Upper lobe of left lung (tissue), 6 donors: ENCODE measurements at places on chromosomes 6 and 20. TPM values are rescaled to one million over a fixed set of nuclear protein-coding genes. Genes with fewer than 3 reads are reported as not detected.
A peak's percentile ranks its signal among the peaks of the same experiment; 100 is the strongest.

GRCh38 chr6:36912586-36912985 lies 26.8 kb downstream of the C6orf89 start:
- H3K4me1 ChIP-seq: peaks cover 14% of the 10 kb centered on the region
- no peak for DNase-seq
- H3K27ac ChIP-seq: no peak overlapping the region
- H3K27me3 ChIP-seq: no peaks in the 10 kb centered on the region

GRCh38 chr20:20699144-20699543 lies 13.3 kb downstream of the RALGAPA2 start:
- DNase-seq: no peak
- H3K4me1 ChIP-seq: peaks cover 42% of the 10 kb centered on the region
- no peak overlapping the region for H3K4me3 ChIP-seq
- H3K27me3 ChIP-seq: no peaks in the 10 kb centered on the region

- H3K4me1 ChIP-seq: no peaks in the 10 kb centered on the region
- no peaks in the 10 kb centered on the region for H3K27me3 ChIP-seq
- DNase-seq: no peak
- H3K27ac ChIP-seq: no peak overlapping the region
- no peaks in the 10 kb centered on the region for H3K36me3 ChIP-seq
- no peak overlapping the region for H3K4me3 ChIP-seq
Measured at GRCh38 chr6:163243083-163243482, 171.4 kb upstream of the QKI start.

DNA sequence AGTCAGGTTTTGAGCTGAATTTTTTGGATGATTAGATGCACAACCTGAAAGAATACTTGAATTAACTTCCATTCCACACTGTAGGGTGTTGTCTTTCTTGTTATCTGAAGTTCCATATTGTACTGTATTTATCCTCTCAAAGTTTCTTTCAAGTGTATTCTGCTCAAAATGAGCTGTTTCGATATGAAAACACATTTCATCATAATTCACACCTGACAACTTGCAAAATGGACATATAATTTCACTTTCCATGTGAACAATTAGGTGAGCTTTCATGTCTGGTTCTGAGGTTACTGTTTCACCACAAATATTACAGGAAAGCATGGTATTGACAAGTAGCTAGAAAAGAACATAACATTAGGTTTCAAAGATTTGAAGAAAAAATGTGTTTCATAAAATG lies 1.7 kb downstream of the ZUP1 start:
- no peaks in the 10 kb centered on the region for H3K36me3 ChIP-seq
- no peak for DNase-seq
- no peak overlapping the region for H3K4me3 ChIP-seq

DNA sequence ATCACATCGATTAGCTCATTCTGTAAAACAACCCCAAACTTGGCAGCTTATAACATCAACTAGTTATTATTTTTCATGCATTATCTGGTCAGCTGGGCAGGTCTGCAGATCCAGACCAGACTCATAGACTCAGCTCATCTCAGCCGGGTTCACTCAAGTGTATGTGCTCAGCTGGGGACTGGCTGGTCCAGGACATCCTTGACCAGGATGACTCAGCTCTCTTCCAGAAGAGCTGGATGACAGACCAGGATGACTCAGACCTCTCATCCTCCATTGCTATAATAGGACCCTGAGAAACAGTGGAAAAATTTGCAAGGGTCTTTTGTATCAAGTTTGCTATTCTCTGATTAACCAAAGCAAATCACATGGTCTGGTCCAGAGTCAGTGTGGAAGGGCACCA lies 312.5 kb upstream of the PLCB4 start:
- no peak overlapping the region for H3K4me3 ChIP-seq
- no peak overlapping the region for H3K27ac ChIP-seq
- H3K4me1 ChIP-seq: no peaks in the 10 kb centered on the region
- H3K36me3 ChIP-seq: no peaks in the 10 kb centered on the region
- DNase-seq: no peak
- H3K27me3 ChIP-seq: no peaks in the 10 kb centered on the region

DNA sequence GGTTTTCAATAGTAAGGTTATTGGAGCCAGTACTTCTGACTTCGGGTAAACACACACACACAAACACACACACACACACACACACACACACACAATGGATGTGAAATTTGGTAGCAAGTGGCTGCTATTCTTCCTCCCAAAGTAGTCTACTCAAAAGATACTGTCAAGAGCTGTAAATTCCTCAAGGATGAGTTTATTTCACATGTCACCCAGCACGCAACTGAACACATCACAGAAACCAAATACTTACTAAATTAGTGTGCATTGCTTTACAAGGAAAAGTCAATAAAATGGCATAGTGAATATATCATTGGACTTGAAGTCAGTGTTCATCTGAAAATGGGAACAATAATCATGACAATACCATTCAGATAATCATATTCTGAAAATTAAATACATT lies 32.9 kb downstream of the MMUT start:
- no peaks in the 10 kb centered on the region for H3K4me1 ChIP-seq
- H3K4me3 ChIP-seq: no peak overlapping the region
- H3K36me3 ChIP-seq: peaks cover 24% of the 10 kb centered on the region

FABP7 gene
- total RNA-seq: not detected

DNA sequence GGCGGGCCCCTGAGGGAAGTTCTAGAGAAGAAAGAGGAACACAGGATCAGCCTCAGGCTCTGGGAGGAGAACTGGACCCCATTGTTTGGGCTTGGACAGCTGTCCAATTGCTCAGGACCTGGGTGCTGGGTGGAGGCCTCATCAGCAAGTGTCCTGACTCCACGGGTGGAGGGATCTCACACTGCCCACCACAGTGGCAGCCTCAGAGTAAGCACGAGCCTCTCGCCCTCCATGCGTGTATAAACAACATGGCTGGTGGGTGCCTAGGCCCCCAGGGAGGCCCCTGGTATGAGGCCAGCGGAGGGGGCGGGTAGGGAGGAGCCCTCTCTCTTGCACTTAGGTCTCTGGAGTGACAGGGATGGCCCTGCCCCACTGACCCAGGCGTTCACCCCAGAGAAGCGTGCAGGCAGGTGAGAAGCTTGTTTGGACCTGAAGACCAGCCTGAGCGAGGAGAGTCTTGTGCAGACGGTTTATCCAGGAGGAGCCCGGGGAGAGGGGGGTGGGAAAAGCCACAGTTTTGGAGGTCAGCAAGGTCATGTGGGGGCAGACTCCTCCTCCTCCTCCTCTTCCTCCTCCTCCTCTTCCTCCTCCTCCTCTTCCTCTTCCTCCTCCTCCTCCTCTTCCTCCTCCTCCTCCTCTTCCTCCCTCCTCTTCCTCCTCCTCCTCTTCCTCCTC lies 41.9 kb upstream of the BHLHE23 start:
- H3K36me3 ChIP-seq: no peaks in the 10 kb centered on the region
- no peak overlapping the region for H3K4me3 ChIP-seq
- no peaks in the 10 kb centered on the region for H3K4me1 ChIP-seq
- H3K27ac ChIP-seq: no peak overlapping the region

DNA sequence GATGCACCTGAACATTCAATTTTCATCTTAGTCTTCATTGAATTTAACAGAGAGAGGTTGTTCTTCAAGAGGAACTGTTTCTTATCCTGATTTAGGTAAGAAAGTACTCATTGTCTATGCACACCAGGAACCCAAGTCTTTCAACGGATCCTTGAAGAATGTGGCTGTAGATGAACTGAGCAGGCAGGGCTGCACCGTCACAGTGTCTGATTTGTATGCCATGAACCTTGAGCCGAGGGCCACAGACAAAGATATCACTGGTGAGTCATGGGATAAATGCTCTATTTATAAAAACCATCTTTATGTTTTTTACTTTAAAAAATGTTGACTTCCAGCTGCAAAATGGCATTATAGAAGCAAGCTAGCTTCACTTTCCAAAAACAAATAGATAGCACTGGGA lies 10.2 kb downstream of the NQO2 start:
- no peak overlapping the region for H3K27ac ChIP-seq
- no peak for DNase-seq
- no peaks in the 10 kb centered on the region for H3K27me3 ChIP-seq
- peaks cover 8% of the 10 kb centered on the region for H3K36me3 ChIP-seq
- H3K4me3 ChIP-seq: no peak overlapping the region

DNA sequence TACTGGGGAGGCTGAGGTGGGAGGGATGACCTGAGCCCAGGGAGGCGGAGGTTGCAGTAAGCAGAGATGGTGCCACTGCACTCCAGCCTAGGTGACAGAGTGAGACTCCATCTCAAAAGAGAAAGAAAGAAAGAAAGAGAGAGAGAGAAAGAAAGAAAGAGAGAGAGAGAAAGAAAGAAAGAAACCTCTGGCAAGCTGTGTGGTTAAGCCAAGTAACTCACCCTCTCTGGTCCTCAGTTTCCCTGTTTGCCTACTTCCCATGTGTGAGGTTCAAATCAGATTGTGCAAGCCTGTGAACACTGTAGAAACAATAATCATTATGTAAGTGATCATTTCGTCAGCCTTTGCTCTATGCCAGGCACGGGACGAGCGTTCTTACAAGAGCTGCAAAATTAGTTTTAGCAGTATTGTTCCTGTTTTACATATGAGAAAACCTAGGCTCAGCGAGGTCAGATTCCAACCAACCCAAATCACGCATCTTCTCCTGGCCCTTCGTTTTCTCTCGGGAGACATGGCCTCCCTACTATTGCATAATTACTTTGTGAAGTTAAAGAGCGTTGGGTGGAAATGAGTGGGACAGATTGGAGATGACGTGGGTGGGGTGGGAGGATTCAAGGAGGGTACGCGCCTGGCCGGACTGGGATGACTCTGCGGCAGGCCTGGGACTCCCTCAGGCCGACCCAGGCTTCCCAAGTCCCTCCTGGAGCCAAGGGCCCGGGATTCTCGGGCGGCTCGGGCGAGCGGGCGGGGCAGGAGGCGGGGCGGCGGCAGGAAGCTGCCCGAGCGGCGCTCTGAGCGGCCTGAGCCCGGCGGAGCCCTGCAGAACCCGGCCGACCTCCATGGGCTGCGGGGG lies at the start of gene SNX21:
TSS of gene SNX21 (plus strand) at position 770 of the 853 bp plus-strand sequence. CDS start 121 bp downstream, outside the sequence.
- H3K27me3 ChIP-seq: no peaks in the 10 kb centered on the region
- peaks cover 32% of the 10 kb centered on the region for H3K4me1 ChIP-seq
- peak; percentile 96 for DNase-seq
- peak within 1 kb of the TSS; percentile 86 for H3K27ac ChIP-seq

DNA sequence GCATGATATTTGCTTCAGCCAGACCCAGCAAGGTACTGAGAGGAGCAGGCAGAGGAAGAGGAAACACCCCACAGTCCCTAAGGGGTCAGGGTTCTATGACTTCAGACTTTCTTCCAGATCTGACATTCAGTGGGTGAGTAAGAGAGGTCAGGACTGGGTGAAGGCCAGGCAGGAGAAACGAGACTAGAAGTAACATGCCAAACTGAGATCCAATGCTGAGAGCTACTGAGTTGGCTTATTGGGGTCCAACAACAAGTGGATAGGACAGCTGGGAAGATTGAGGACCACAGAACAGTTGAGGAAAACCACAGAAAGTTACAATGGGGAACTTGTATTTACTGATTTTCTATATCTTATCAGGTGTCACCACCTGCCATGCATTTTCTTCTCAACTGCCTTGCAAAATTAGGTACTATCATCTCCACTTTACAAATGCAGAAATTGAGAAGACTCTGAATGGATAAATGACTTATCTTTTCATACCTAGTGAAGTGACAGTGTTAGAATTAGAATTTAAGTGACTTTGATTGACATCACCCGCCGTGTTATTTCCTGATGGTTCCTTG lies 43.8 kb upstream of the HIVEP1 start:
- H3K27ac ChIP-seq: no peak overlapping the region
- H3K36me3 ChIP-seq: no peaks in the 10 kb centered on the region
- H3K27me3 ChIP-seq: no peaks in the 10 kb centered on the region
- no peak for DNase-seq

DNA sequence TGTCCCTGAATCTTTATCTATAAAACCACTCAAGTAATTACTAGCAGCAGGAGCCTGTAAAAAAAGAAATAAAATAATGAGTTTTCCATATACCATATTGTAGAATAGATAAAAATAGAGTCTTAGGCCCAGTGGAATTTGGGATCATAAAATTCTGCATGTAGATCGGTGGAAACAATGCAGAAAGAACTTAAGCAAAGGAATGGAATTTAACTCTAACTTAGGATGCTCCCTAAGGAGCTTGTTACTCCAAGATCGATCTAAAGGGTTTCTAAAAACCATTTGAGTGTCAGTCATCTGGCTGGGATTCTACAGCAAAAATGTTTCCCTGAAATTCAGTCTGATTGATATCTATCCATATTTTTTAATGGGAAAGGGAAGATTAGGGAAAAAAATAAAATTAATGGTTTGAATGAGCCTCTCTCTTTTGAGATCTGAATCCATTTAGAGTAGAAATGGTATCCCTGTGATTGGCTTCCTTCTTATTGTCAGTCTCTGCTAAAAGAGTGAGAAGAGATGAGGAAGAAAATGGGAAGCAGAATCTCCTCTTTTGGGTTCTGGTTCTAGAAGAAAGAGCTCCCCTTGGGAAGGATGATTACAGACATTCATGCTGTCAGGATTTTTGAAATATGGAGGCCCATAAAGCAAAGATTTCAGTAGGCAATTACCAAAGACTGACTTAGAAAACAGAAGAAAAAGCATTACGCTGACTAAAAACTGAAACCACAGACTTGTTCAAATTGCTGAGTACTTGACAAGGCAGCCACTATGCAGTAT lies 564.3 kb upstream of the MARCKS start:
- no peaks in the 10 kb centered on the region for H3K4me1 ChIP-seq
- H3K27ac ChIP-seq: no peak overlapping the region
- no peak for DNase-seq
- H3K4me3 ChIP-seq: no peak overlapping the region
- no peaks in the 10 kb centered on the region for H3K36me3 ChIP-seq

DNA sequence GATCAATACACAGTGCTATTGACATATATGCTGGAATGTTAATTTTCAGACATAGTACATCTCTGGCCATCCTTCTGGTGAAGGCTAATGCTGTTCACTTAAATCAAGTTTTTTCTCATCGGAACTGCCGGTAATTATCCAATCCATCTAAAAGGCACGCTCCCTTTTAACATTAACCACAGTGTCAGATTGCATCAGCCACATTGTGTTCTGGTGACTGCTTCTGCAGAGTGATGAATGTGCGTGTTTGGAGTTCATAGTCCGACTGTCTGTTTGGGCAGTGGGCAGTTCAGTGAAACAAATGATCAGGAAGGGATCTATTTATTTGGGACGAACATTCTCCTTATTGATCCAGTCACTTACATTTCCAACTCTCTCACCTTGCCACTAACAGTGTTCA lies 49.5 kb downstream of the SOBP start:
- H3K27ac ChIP-seq: no peak overlapping the region
- no peak for DNase-seq
- peaks cover 14% of the 10 kb centered on the region for H3K4me1 ChIP-seq
- H3K27me3 ChIP-seq: no peaks in the 10 kb centered on the region

- H3K4me1 ChIP-seq: peaks cover 14% of the 10 kb centered on the region
- no peak overlapping the region for H3K4me3 ChIP-seq
- no peaks in the 10 kb centered on the region for H3K36me3 ChIP-seq
- peaks cover 23% of the 10 kb centered on the region for H3K27me3 ChIP-seq
Measured at GRCh38 chr20:3661060-3661813, 2.0 kb downstream of the GFRA4 start.

GRCh38 chr6:169536446-169537170 lies 165.2 kb downstream of the WDR27 start:
- no peak overlapping the region for H3K27ac ChIP-seq
- no peaks in the 10 kb centered on the region for H3K4me1 ChIP-seq
- DNase-seq: no peak
- no peaks in the 10 kb centered on the region for H3K27me3 ChIP-seq
- no peaks in the 10 kb centered on the region for H3K36me3 ChIP-seq
- no peak overlapping the region for H3K4me3 ChIP-seq

GRCh38 chr6:158255989-158256601 lies 56.2 kb upstream of the TULP4 start:
- no peak overlapping the region for H3K27ac ChIP-seq
- H3K4me3 ChIP-seq: no peak overlapping the region
- H3K27me3 ChIP-seq: no peaks in the 10 kb centered on the region
